ENCODE measurements at places on chromosomes 7 and 10. TPM values are rescaled to one million over a fixed set of nuclear protein-coding genes. Genes with fewer than 3 reads are reported as not detected.

Gene NPC1L1
- 0.16 TPM for total RNA-seq

Gene ARL3
- total RNA-seq, result 16.1 TPM

Gene FAM25C
- total RNA-seq, result not detected

Gene HTR5A
- total RNA-seq, result not detected

Gene NKX1-2
- total RNA-seq, result 57.7 TPM

Gene CHN2
- total RNA-seq, result 5.0 TPM

Gene OPN1SW
- total RNA-seq, result not detected

DNA sequence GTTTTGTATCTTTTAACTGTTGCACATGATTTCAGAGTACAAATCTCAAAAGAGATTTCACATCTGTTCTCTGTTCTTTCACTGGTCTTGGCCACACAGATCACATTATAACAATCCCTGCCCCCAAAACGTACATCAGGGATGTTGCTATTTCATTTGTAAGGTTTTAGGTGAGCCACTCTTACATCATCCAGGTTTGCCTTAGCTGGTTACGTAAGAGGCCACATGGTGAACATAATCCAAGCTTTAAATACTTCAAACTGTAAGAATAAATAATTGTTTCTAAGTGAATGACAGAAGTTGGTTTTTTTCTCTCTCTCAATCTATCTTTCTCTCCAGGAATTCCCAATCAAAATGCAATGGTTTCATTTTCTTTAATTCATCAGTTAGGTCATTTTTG, 245.9 kb upstream of the HGF start:
- no peak for DNase-seq

GRCh38 chr10:128540128-128540762, 414.0 kb upstream of the MKI67 start:
- peak; percentile 29 for DNase-seq

DNA sequence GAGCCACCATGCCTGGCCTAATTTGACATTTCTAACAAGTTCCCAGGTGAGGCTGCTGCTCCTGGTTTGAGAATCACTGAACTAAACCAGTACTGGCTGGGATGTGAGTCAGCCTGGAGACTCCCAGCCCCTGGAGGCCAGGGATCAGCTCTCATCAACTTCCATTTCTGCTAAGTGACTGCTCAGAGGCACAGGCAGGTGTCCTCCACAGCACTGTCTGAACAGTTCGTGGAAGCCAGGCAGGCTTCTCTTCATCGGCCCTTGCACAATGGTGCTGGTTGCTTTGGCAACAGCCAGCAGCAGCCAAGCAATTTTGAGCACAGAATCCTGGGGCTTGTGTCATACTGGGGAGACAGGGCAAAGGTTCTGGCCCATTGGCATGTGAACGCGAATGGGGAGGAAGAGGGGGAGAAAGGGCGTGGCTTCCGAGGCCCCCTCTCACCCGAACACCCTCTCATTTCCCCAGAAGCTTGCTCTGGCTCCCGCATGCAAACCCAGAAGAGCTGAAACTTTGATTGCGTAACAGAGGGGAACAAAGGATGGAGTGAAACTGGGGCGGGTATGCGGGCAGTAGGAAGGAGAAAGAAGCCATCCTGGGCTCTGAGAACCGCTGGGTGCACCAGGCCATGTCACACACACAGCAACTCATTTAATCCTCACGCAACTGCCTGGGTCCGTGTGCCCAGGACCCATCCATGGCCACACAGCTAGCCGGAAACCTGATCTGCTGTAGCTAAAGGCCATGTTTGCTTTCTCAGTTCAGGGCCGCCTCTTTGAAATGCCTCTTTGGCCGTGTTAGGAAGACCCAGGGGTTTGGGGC, 9.0 kb upstream of the POR start:
- DNase-seq, result peak; percentile 53

DNA sequence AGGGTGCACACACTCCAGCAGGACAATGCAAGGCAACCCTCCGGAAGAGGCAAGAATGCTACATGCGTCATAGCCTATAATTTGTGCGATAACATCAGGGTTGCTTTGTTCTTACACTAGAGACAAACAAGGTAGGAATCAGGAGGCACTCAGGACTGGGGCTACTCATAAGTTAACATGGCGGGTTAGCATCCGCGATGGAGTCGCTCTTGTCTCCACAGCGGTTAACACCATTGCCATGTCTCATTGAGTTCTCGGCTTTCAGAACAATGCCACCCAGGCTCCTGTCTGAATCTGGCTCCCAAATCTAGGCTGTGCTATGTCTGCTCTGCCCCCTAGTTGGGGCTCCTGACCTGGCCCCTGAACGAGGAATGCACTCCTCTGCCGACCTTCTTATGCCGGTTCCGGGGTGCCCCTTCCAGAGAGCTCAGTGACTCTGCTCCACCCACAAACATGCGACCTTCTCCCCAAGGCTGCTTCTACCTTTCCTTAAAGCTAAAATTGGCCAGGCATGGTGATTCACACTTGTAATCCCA, 24.9 kb upstream of the SLF2 start:
- no peak for DNase-seq

DNA sequence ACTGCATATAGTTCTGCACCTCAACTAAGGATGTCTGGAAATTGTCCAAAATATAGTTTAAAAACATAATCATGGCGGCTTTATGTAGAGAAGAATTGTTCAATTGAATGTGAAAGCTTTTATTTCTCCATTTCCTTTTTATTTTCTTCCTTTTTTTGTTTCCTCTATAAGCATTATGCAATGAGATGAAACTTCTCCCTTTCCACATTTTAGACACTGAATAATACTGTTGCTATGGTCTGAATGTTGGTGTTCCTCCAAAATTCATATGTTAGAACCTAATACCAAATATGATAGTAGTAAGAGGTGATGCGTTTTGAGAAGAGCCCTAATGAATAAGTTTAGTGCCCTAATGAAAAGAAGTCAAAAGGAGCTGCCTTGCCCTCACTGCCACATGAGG, 175.0 kb downstream of the RNLS start:
- DNase-seq, result no peak

GRCh38 chr10:68899186-68899745, 1.8 kb upstream of the DDX50 start:
- DNase-seq, result no peak

GRCh38 chr10:14751014-14751896, 23.4 kb downstream of the FAM107B start:
- no peak for DNase-seq

GRCh38 chr7:52928591-52928990, 106.8 kb upstream of the POM121L12 start:
- DNase-seq, result no peak

- DNase-seq, result peak; percentile 64
Measured at GRCh38 chr10:106189292-106189691, 975.2 kb downstream of the SORCS1 start.

DNA sequence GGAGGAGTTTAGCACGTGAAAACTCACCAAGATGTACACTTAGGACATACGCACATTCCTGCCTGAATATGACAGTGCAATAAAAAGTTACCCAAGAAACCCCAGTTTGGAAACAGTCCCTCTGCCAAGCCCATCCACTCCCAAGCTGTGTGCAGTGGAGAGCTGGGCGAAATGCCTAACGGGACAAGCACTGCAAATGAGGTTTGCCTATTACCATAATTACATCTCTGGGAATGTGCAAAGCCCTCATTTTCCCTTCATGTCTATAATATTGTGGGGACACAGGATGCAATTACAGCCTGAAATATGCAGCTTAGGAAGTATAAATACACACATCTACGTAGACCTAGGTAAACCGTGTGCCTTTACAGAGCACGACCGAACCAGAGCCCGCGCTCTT, 117.5 kb downstream of the PLXNA4 start:
- DNase-seq, result no peak

DNA sequence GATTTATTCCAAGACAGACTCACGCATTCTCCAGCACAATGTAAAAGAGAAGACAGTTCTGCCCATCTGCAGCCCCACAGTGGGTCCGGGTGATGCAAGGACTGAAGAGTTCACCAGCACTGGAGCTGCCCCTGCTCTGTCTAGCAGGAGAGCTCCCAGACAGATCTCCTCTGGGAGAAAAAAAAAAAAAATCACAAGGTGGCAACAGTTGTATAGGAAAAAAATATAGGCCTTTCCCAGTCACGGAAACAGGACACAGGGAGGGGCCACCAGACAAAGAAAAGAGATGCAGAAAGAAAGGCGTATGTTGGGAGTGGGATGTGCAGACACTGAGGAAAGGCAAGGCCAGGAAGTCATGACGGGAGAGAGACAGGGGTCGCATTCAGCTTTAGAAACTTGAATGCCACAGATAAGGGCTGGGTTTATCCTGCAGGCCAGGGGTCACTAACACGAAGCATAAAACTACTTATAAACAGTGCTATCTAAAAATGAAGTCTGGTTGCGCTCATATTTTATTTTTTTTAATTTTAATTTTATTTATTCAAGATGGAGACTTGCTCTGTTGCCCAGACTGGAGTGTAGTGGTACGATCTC, 54.1 kb downstream of the FAM171A1 start:
- DNase-seq, result no peak

GRCh38 chr10:71078454-71079145, 133.8 kb upstream of the UNC5B start:
- DNase-seq, result peak; percentile 3

- no peak for DNase-seq
Measured at GRCh38 chr7:106901828-106902441, 36.9 kb downstream of the PIK3CG start.

GRCh38 chr10:103479135-103479534, at the start of gene CALHM3:
Gene CALHM3, minus strand, starts transcription at chr10:103479240. Its CDS starts 208 bp downstream, at chr10:103479032.
- DNase-seq, result no peak

GRCh38 chr10:123999261-123999660, 94.1 kb downstream of the CHST15 start:
- no peak for DNase-seq

Measured in WTC11 (cell line).